ENCODE measurements at places on chromosomes 7 and 10.

- DNase-seq: no peak
These were observed 102.0 kb downstream of the ADARB2 start for GRCh38 chr10:1635340-1635739.

GRCh38 chr10:130746311-130746710, 565.2 kb downstream of the TCERG1L start:
- DNase-seq: no peak

- DNase-seq: no peak
These were observed 259.7 kb downstream of the AHR start for GRCh38 chr7:17558135-17558534.

- DNase-seq: no peak
These were observed 50.5 kb downstream of the TPST1 start for GRCh38 chr7:66255534-66256100.

DNA sequence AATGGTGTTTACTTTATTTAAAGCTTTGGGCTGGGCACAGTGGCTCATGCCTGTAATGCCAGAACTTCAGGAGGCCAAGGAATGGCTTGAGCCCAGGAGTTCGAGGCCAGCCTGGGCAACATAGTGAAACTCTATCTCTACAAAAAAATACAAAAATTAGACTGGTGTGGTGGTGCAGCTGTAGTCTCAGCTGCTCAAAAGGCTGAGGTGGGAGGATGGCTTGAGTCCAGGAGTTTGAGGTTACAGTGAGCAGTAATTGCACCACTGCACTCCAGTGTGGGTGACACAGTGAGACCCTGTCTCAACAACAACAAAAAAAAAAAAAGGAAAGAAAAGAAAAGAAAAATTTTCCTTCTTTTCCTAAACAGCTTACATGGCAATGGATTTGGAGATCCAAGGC, 22.0 kb downstream of the SLC16A9 start:
- DNase-seq: no peak

- DNase-seq: no peak
These were observed 141.3 kb downstream of the EPC1 start for GRCh38 chr10:32205670-32206069.

DNA sequence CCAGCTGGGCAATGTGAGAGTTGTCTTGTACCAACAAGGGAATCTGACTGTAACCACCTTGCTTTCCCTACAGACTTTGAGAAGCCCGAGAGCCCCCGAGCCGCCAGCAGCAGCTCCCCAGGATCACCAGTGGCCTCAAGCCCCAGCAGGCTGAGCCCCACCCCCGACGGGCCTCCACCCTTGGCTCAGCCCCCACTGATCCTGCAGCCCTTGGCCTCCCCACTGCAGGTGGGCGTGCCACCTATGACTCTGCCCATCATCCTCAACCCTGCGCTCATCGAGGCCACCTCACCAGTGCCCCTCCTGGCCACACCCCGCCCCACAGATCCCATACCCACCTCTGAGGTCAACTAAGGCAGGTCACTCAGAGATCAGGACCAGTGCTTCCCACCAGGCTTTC, 13.5 kb upstream of the NFKB2 start:
- no peak for DNase-seq
